ENCODE measurements at places on chromosomes 2 and 18. TPM values are rescaled to one million over a fixed set of nuclear protein-coding genes. Genes with fewer than 3 reads are reported as not detected.

CYRIA gene
- 0.11 TPM for total RNA-seq

PLEKHA3 gene
- 30.1 TPM for total RNA-seq

ALKAL2 gene
- not detected for total RNA-seq

TRAPPC8 gene
- total RNA-seq, result 66.3 TPM

DNA sequence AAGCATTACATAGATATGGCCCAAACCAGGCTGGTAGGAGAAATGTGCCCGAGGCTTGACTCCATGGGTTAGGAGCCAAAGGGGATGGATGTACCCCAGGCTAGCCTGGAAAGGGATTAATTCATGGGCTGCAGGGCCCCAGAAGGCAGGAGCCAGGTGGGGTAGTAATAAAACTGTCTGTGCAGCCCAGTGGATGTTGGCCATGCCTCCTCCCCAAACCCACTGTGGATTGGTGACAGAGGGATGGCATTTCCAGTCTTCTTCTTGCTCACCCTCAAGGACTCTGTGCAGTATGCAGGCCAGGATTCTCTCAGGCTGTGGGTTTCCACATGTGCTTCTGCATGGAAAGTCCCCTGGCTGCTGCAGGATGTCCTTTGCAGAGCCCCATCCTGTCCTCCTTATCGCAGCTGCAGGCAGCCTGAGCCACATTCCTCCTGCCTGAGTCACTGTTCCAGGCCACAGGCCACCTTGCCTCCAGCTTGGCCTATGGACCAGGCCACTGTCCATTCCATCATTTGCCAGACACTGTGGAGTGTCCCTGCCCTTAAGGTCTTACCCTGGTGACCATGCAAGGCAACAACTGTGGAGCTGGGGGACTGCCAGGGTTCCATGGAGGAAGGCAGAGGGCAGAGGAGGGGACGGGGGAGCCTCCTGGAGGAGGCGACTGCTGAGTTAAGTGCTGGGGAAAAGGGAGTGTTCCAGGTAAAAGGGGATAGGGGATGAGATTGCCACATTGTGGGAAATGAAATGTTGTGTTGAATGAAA, 38.9 kb downstream of the INO80C start:
- H3K36me3 ChIP-seq, result no peaks in the 10 kb centered on the region
- no peak overlapping the region for H3K27ac ChIP-seq
- H3K4me3 ChIP-seq, result no peak overlapping the region
- DNase-seq, result no peak
- H3K27me3 ChIP-seq, result no peaks in the 10 kb centered on the region

DNA sequence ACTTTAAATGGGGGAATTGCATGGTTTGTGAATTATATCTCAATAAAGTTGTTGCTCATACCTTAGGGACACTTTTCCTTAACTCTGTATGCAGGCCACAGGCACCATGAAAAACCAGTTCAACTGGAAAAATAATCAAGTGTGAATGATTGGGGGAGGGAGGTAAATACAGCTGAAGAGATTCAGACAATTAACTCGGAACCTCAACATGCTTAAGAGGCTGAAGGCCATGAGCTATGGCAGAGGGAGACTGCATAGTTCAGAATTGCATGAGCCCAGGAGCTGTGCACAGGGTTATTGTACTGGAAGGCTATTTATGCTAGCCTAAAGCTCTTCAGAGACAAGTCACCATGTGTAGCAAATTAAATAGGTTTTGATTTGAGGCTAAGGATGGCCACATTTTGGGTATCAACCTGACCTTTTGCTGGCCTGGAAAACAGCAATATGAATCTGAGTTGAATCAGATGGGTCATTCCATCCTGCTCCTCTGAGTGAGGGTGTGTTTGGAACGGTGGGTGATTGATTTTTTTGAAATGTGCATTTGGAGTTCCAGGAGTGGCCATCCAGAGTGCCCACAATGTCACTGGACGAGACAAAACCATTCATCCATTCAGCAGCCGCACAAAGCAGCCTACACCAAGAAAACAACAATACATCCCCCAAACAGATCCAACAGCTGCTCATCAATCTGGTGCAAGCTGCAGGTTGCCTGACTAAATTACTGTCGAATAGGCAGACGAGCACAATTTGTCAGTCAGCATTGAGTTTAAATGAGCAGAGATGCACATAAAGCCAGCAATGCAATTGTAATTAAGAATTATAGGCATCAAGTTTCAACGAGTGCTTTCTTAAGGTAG, 42.5 kb downstream of the HRH4 start:
- H3K27me3 ChIP-seq, result no peaks in the 10 kb centered on the region
- H3K36me3 ChIP-seq, result no peaks in the 10 kb centered on the region
- H3K4me1 ChIP-seq, result no peaks in the 10 kb centered on the region
- no peak overlapping the region for H3K27ac ChIP-seq

DNA sequence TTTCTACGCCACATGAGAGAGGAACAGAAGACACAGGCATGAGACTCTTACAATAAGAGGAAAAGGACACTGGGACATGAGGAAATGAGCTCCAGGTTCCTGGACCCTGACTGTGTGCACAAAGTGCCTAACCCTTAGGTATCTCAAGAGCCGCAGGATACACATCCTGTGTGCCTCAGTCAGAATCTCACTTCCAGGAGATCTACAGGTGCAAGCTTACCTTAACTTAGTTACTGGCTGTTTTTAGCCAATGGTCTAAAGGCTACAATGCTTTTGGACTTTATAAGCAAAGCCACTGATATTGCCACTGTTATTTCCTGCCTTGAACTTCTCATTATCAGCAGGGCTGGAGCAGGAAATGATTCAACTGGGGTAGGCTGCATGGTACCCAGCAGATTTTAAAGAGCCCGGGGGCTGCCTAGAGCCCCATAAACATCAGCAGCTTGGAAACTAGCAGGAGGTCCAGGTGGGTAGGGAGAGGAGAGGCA, 254.4 kb downstream of the ZNF521 start:
- H3K4me1 ChIP-seq, result no peaks in the 10 kb centered on the region
- no peaks in the 10 kb centered on the region for H3K27me3 ChIP-seq
- no peak overlapping the region for H3K27ac ChIP-seq
- no peak for DNase-seq
- H3K36me3 ChIP-seq, result no peaks in the 10 kb centered on the region

DNA sequence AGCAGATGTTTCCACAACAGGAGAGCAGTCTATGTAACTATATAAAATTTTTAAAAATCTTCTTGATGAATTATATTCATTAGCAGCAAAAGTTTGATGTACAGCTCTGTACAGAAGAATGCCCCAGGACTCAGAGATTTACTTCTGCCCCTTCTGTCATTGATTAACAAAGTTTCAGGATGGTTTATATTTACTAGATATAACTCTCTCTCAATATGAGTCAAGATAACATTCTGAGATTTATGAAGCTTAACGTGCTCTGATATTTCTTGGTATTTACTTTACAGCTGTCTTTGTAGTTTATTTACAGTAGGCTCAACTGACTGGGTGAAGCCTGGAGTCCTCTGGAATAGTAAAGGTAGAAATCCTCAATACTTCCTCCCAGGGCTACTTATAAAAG, 93.6 kb upstream of the HNMT start:
- no peaks in the 10 kb centered on the region for H3K4me1 ChIP-seq
- no peaks in the 10 kb centered on the region for H3K27me3 ChIP-seq
- H3K27ac ChIP-seq, result no peak overlapping the region

DNA sequence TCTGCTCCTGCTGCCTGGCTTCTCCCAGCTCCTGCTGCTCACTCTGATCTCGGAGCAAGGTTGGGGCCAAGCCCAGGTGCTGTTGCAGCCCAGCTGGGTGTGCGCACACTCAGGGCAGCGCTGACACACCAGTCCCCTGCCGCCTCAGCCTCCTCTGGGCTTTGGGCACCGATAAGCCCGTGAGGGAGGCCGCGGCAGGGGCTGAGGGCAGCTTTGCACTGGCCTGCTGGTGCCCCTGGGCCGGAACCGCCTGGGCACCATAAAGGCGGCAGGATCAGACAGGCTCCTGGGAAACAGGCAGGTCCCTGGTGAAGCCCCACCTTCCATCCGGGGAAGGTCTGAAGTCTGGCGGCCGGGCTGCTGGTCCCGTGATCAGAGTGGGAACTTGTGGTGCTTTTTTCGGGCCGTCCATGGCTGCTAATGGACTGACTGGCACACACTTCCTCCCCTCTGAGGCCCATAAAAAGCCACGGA, 14.1 kb upstream of the EML6 start:
- H3K27me3 ChIP-seq, result no peaks in the 10 kb centered on the region
- H3K36me3 ChIP-seq, result no peaks in the 10 kb centered on the region
- no peak for DNase-seq
